ENCODE measurements at places on chromosomes 7 and 10. TPM values are rescaled to one million over a fixed set of nuclear protein-coding genes. Genes with fewer than 3 reads are reported as not detected.

Gene SPRN
- total RNA-seq: 0.24 TPM

GRCh38 chr10:57919864-57920263, 347.8 kb downstream of the IPMK start:
- no peaks in the 10 kb centered on the region for H3K27me3 ChIP-seq
- no peaks in the 10 kb centered on the region for H3K4me1 ChIP-seq
- H3K27ac ChIP-seq: no peak overlapping the region
- DNase-seq: no peak
- H3K4me3 ChIP-seq: no peak overlapping the region

GRCh38 chr7:36521133-36521532, 131.5 kb downstream of the ANLN start:
- DNase-seq: no peak
- H3K27me3 ChIP-seq: no peaks in the 10 kb centered on the region
- H3K4me3 ChIP-seq: no peak overlapping the region
- H3K27ac ChIP-seq: no peak overlapping the region

DNA sequence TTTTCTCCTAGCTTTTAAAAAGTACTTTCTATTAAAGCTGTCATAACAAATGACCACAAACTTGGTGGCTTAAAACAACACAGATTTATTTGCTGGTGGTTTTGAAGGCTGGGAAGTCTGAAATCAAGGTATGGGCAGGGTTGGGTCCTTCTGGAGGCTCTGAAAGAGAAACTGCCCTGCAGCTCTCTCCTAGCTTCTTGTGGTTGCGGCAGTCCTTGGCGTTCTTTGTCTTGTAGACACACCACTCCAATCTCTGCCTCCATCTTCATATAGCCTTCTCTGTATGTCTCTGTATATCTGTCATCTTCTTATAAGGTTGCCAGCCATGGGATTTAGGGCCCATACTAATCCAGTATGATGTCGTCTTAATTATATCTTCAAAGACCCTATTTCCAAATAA, 79.4 kb upstream of the PRR15 start:
- no peak for DNase-seq
- H3K4me1 ChIP-seq: no peaks in the 10 kb centered on the region
- H3K27me3 ChIP-seq: no peaks in the 10 kb centered on the region
- H3K4me3 ChIP-seq: no peak overlapping the region
